ENCODE measurements at places on chromosomes 3 and 15.

DNA sequence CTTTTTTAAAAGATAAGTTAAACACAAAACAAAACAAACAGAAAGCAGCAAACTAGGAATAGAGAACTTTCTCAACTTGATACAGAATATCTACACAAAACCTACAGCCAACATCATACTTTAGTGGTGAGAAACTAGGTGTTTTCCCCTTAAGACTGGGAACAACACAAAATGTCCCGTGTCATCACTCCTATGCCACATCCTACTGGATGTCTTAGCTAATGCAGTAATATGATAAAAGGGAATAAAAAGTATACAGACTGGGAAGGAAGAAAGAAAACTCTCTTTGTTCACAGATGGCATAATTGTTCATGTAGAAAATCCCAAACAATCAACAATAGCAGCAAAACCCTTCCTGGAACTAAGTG is 45.9 kb downstream of the TMEM45A start:
- H3K4me1 ChIP-seq: no peaks in the 10 kb centered on the region
- no peaks in the 10 kb centered on the region for H3K27me3 ChIP-seq

DNA sequence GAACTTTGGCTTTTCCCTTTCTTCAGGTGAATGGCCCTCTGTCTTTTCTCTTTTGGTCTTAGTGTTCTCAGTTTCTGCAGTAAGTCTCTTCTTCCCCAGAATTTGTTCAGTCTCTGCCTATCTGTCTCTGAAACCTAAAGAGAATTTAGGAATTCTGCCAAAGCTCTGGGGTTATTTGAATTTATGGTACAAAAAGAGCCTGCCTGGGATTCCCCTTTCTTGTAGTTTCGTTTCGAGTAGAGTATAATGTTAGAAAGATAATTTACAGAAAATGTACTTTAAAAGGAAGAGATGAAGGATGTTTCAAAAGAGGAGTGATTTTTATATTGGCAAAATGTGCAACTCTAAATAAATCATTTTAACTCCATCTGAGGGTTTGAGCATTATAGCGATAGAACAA is 247.4 kb upstream of the SATB1 start:
- no peaks in the 10 kb centered on the region for H3K27me3 ChIP-seq
- no peak for ATAC-seq

DNA sequence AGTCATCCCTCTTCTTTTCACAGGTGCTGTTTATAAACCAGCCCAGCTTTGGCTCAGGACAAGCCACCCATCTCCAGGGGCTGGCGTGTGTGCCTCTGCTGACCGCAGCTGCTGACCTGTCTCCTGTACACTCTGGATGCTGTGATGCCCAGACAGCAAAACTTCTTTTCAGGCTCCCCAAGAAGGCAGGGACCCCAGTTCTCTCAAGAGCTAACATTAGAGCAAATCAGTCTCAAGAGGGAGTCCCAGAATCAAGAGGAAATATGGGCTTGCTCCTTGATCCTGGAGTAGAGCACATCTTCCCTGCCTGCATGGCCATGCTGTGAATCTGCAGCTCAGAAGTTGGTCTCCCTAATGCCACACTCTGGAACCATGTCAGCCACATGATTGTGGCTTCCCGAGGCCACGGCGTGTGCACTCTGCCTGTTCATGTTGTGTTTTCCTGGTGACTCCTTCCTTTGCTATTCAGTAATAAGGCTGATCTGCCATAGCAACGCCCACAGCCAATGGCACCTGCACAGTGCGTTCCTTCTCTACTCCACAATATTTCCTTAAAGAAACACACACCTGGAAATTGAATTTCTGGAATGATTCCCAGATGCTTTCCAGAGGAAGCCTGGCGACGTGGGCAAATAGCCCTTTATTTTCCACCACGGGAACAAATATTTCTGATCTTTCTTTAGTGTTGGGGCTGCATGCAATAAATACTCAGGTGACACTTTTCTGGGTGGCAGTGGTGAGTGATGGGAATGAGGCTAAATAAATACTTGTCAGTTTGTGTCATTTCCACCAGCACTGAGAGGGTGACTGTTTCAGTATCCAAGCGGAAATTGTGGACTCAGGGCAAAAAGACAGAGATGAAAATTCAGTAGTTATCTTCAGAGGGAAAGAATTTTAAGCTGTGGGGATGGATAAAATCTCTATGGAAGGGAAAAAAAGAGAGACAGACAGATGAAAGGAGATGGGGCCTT is 21.9 kb upstream of the THSD4 start:
- no peak overlapping the region for H3K27ac ChIP-seq
- no peak overlapping the region for H3K4me3 ChIP-seq
- ATAC-seq: no peak
- no peaks in the 10 kb centered on the region for H3K4me1 ChIP-seq
- no peaks in the 10 kb centered on the region for H3K36me3 ChIP-seq
- H3K27me3 ChIP-seq: peaks cover 19% of the 10 kb centered on the region

DNA sequence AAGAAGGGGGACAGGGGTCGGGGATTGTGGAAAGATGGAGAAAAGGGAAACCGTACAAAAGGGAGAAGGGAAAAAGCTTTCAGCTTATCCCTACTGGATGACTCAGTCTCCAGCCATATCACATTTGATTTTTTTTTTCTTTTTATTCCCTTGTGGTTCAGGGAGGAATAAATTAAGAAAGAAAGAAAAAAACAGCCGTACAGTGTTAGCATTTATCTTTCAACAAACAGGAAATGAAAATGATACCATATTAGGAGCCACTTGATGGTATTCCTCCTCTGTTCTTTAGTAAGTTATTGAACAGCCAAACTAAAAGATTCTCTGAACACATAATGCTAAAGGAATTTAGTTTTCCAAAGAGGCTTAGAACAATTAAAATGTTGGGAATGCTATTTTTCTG is 594.4 kb downstream of the FOXP1 start:
- H3K4me3 ChIP-seq: no peak overlapping the region
- no peak for ATAC-seq
- H3K4me1 ChIP-seq: peaks cover 49% of the 10 kb centered on the region
- peaks cover 100% of the 10 kb centered on the region for H3K36me3 ChIP-seq
- peak overlapping the region; percentile 51 for H3K27ac ChIP-seq

DNA sequence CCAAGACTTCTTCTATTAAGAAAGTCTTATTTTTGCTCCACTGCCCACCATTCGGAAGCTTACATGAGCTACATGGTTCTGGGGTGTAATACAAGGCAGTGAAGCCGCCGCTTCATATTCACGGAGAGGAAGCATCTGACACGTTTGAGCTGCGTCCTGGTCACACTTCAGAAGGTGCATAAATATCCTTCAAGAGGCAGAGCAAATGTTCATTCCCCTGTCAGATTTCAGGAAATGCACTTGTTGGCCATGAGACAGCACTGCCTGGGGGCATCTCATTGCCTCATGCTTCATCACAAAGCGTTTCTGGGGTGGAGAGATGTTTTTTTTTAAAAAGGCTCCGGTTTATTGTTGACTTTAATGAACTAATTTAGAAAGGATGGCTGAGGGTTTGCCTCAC is 119.9 kb downstream of the CADPS start:
- no peaks in the 10 kb centered on the region for H3K36me3 ChIP-seq
- no peaks in the 10 kb centered on the region for H3K4me1 ChIP-seq
- no peak overlapping the region for H3K27ac ChIP-seq
- ATAC-seq: no peak

DNA sequence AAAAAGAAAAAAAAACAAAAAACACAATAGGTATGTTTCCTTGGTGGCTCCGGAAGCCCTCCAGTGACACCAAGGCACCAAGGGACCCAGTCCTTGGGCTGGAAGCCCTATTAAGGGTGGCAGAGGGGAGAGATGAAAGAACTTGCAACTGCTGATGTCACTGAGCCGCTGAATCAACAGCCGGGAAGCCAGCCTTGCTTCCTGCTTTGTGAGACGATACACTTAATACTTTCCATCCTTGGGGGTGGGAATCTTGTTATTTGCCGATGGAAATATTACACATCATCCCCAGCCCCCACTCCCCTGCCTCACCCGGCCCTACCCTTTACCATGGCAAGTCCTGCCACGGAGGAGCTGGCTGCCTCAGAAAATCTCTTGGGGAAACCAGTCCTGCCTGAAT is 5.6 kb upstream of the ISLR2 start:
- H3K36me3 ChIP-seq: no peaks in the 10 kb centered on the region
- peaks cover 4% of the 10 kb centered on the region for H3K4me1 ChIP-seq
- H3K4me3 ChIP-seq: no peak overlapping the region
- H3K27ac ChIP-seq: no peak overlapping the region

- no peak for ATAC-seq
- H3K27ac ChIP-seq: no peak overlapping the region
- no peaks in the 10 kb centered on the region for H3K4me1 ChIP-seq
These were observed 22.4 kb downstream of the CIAO2A start for GRCh38 chr15:64070965-64071851.

DNA sequence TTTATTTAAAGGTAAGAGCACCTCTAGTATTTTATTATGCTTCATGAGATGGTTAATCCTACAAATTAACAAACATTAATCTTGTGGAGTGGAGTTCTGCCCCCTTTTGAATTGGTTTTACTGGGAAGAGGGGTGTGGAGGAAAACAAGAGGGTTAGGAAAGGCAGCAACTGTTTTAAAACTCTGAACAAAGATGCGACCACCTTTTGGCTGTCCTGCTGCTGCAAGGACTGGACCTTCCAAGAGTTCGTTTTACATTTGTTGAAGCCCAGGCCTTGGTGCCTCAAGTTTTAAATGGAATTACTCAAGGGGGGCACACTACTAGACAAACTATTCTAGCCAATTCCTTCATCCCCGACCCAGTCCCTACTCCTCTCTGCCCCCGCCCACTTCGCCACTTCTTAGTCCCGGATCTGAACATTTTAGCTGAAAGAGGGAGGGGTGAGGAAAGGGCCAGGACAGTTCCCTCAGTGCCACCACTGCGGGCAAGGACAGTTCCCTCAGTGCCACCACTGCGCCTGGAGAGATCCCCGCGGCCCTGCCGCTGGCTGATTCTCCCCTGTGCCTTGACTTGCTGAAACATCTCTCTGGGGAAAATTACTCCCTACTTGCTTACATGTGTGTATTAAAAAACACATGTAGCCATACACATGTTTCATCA is 11.2 kb downstream of the SOX2 start:
- peaks cover 33% of the 10 kb centered on the region for H3K36me3 ChIP-seq
- no peak overlapping the region for H3K4me3 ChIP-seq
- H3K27ac ChIP-seq: no peak overlapping the region

- no peak overlapping the region for H3K27ac ChIP-seq
- H3K36me3 ChIP-seq: no peaks in the 10 kb centered on the region
- H3K4me3 ChIP-seq: no peak overlapping the region
- ATAC-seq: no peak
- H3K27me3 ChIP-seq: peaks cover 10% of the 10 kb centered on the region
- peaks cover 15% of the 10 kb centered on the region for H3K4me1 ChIP-seq
These were observed 2.7 kb downstream of the MESP2 start for GRCh38 chr15:89778861-89779260.

DNA sequence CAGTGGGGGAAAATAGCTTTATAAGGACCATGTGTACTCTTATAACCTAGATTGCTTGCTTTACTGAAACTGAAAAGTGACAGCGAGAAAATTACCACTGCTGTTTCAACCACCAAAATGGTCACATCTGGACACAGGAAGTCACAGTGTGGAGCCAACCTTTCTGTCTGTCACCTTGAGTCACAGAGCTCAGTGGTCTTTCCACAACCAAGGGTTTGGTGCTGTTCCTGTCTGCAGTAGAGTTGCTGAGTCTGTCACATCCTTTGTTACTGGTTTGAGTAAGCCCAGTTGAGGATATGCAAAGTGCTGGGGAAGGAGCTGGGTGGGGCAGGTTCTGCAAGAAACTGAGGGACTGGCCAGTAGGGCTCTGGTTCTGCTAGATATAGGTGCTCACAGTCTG is 139.1 kb upstream of the EIF1B start:
- ATAC-seq: peak; percentile 86
- H3K4me3 ChIP-seq: no peak overlapping the region
- peaks cover 20% of the 10 kb centered on the region for H3K27me3 ChIP-seq
- no peak overlapping the region for H3K27ac ChIP-seq
- peaks cover 3% of the 10 kb centered on the region for H3K4me1 ChIP-seq

GRCh38 chr3:69044608-69045007 is 7.5 kb downstream of the TMF1 start:
- H3K4me1 ChIP-seq: peaks cover 25% of the 10 kb centered on the region
- no peaks in the 10 kb centered on the region for H3K27me3 ChIP-seq
- no peak overlapping the region for H3K27ac ChIP-seq
- ATAC-seq: no peak
- peaks cover 94% of the 10 kb centered on the region for H3K36me3 ChIP-seq
- no peak overlapping the region for H3K4me3 ChIP-seq

Data from activated T-helper 17 cell treated with anti-CD3 and anti-CD28 coated beads, Interleukin-2, amount 50 U/mL, for 72 hours (primary cell).